ENCODE measurements at places on chromosomes 11 and 22.

GRCh38 chr22:32622744-32623110 lies 148.1 kb downstream of the FBXO7 start:
- DNase-seq, result no peak

GRCh38 chr11:32932196-32932595 lies 39.6 kb downstream of the QSER1 start:
- no peak for DNase-seq

DNA sequence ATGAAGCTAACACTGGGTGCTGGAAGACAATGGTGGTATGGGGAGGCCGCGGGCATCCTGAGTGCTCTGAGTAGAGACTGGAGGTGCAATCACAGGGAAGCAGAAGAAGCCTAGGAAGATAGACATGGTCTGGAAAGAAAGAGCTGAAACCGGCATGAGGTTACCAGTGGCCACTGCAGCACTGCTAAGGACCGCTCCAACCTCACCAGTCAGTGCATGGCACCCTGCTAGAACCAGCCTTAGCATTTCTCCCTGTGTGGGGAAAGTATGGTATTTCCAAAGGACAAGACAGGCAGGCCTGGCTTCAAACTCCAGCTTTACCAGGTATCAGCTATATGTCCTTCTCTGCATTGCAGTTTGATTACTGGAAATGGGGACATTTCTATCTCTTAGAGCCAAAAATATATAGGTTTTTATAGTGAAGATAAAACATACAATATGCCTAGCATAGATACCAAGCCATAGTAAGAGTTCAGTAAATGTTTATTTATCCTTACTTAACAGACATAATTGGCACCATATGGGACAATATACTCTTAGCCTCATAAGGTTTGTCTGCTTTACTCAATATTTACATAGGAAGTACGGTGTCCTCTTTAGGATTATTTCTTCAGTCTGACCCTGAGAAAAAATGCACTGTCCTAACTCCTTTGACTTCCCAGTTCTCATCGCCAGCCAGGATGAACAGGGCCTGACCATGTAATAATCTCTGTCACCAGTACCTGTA lies 231.1 kb downstream of the TENM4 start:
- DNase-seq, result no peak

- DNase-seq, result peak; percentile 19
Observed at GRCh38 chr11:6693342-6694228, 10.4 kb upstream of the MRPL17 start.

DNA sequence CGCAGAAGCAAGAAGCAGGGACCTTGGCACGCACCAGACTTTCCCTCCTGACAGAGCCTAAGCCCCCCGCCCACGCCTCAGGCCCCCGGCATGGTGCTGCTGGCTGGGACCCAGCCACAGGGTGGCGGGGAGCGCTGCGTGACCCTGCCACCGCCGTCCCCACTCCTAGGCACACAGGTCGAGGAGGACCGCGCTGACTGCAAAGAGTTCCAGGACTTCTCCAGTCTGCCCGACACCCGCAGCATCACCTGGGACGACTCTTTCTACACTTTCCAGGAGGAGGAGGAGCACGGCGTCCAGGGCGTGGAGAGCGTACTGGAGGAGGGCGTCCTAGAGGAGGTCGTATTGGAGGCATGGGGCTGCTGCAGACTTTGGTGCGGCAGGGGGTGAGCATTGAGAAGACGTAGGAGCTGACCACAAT lies 103.7 kb downstream of the TRIM51G start:
- DNase-seq, result no peak

- DNase-seq, result no peak
Observed at GRCh38 chr11:75000975-75001354, 12.2 kb downstream of the NEU3 start.
